ENCODE measurements at places on chromosomes 4 and X.

- DNase-seq, result no peak
Observed at GRCh38 chrX:71955530-71956120, 45.0 kb downstream of the NHSL2 start.

DNA sequence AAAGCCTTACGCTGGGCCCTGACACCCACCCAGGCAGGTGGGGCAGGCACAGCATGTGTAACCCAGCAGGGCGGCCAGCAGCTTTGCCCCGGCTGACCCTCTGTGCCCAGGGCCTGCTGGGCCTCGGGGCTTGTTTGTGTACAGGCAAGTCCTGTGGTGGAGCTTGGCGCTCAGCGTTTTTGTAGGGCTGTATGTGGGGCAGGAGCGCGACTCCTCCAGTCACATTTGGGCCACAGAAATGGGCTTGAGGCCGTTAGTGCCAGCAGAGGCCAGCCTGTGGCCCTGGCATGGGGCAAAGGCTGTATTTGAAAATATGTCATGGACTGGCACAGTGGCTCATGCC, 14.7 kb upstream of the HGFAC start:
- DNase-seq, result no peak

GRCh38 chrX:153340111-153340510, 6.2 kb downstream of the ZNF275 start:
- DNase-seq, result no peak

DNA sequence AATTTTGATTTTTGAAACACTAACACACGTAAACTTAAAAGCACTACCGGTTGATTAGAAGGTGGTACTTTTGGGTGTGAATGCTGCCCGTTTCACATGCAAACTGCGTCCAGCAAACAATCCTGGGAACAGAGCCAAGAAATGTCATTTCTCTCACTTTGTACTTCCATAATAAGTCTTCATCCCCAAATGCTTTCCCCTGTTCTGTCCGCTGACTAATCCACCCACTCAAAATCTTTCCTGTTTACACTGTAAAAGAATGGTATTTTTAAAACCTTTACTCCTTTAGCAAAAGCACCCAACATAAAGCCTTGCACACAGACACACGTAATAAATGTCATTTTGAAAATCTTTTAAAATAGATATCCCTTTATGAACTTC, 39.1 kb upstream of the PDLIM5 start:
- no peak for DNase-seq

DNA sequence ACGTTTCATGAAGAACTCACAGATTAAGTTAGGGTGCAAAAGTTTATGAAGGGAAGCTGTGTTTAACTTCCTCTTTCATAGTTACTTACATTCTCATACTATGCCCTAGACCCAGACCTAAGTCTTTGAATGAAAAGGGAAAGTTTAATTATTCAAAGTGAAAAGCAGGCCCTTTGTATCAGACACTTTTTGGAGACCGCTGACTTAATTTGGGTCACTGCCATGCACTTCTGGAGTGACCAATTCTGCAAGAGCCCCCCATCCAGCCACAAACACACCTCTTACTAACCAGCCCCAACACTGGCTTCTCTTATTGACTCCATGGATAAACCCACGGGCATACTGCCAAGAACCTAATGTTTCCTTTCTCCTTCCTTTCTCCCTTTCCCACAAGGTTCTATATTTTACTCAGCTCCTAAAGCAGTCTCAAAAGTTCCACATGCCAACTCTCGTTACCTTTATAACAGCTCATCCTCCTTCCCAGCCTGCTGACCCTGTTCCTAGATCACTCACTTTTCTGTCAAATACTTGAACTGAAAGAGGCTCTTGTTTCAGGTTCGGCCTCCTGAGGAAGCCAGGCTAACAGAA, 34.5 kb downstream of the ABCE1 start:
- DNase-seq, result no peak

DNA sequence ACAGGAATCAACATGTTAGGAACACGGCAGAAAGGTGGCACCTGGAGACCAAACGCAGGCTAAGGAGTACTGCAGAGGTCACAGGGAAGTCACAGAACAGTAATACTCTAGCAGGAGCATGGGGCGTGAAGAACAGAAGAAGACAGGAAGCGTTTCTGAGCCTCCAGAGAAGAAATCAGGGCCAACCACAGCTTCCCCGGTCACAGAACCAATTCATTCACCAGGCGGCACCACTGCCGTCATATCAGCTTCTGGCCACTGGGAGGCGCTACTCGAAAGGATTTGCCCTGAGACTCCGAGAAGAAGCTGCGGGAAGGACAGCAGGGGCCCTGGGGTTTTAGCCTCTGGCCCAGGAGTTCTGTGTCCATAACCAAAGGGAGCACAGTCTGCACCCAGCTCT, 78.0 kb upstream of the DRD5 start:
- peak; percentile 56 for DNase-seq

GRCh38 chrX:111376897-111377578, 35.0 kb downstream of the DCX start:
- no peak for DNase-seq

- no peak for DNase-seq
Observed at GRCh38 chrX:140034916-140035315, 69.6 kb upstream of the CXorf66 start.

GRCh38 chr4:18816228-18816895, 794.8 kb upstream of the LCORL start:
- DNase-seq, result no peak

DNA sequence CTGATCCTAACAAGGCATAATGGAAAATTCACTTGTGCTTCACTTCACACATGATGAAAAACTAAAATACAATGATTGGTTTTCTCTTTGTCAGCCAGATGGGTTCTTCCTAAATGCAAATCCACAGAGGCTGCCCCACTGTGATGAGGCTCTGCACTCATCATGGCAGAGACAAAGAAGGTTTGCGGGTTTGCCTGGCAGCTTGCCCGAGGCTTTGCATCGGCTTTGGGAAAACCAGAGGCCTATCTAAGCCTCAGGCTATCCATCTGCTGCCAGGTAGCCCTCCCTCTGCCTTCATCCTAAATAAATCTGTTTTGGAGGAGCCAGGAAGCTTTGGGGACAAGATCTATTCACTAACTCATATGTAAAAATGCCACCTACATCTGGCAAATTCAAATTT, 244.2 kb downstream of the PACRGL start:
- no peak for DNase-seq

DNA sequence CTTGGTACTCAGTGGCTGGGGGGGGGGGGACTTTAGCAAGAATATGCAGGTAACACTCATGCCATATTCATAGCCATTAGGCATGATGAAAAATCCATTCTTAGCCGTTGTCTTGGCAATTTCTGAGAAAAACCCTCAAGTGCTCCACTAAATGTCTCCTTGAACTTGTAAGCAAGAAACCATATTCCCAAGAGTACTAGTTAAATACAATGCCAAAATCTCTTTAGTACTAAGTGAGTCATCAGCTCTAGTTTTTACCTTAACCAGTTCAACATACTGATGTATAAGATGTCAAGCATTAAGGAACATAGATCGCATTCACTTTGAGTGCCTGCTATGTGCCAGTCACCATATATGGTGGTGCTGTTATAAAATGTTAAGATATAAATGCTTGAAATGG, 27.5 kb downstream of the UBE2D3 start:
- DNase-seq, result no peak

GRCh38 chr4:185016946-185017758, 1.1 kb upstream of the HELT start:
- DNase-seq, result no peak

- peak; percentile 99 for DNase-seq
Observed at GRCh38 chrX:386768-387575, at the start of gene PPP2R3B. Gene PPP2R3B (minus strand): TSS chrX:386907. CDS start chrX:386691, 216 bp downstream.

DNA sequence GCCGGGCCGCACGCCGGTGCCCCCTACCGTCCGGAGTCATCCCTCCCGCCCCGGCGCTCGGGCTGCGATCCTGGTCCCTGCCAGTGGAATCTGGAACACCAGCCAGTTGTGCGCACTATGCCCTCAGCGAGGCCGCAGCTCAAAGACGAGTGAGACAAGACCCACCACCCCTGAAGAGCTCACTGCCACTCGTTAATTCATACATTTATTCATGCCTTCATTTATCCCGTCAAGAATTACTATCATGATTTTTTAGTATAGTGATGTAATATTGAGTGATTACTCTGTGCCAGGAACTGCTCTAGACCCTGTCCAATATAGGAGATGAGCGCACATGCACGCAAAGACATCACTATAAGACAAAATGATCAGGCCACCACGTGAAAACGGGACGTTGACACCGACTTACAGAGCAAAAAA, 247 bp upstream of the PPA2 start:
- DNase-seq, result no peak

DNA sequence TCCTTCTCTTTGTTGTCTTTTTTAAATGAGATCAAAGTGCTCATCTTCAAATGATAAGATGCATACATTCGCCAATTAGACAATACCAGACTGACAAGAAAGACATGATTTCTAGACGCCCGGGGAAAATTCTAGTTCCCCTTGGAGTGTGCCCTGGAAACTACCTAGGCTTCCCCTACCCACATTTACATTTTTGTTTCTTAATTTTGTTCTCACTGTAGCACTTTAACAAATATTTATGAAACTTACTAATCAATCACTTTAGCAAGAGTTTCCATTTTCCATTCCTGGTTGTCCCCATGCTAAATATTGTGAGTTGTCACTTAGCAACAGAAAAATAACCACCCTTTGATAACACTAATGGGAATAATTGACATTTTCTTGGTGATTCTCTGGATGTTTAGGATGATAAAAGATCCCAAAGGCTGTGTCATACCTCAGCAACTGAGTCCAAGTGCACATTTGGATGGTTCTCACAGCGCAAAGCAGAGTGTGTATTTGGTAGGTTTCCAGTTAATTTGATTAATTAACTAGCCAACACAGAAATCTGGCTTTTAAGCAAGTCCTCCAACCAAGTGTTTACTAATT, 69.6 kb downstream of the FGFBP1 start:
- no peak for DNase-seq

GRCh38 chr4:82553020-82553419, 8.8 kb downstream of the TMEM150C start:
- no peak for DNase-seq

DNA sequence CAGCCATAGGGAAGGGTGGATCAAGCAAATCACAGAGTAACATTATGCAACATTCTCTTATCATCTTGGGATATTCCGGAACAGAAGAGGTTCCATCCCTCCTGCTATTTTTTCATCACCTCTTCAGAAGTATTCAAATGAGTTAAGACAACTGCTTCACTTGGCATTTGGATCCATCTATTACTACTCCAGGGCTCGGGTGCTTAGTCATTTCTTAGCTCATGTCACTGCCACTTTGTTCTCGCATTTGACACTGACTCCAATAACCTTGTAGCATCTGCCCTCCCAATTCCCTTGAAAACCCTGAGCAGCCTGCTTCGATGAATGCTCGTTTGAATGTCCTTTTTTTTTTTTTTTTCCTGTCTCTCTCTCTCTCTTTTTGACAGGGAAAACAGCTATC, 114.9 kb downstream of the PPARGC1A start:
- no peak for DNase-seq

DNA sequence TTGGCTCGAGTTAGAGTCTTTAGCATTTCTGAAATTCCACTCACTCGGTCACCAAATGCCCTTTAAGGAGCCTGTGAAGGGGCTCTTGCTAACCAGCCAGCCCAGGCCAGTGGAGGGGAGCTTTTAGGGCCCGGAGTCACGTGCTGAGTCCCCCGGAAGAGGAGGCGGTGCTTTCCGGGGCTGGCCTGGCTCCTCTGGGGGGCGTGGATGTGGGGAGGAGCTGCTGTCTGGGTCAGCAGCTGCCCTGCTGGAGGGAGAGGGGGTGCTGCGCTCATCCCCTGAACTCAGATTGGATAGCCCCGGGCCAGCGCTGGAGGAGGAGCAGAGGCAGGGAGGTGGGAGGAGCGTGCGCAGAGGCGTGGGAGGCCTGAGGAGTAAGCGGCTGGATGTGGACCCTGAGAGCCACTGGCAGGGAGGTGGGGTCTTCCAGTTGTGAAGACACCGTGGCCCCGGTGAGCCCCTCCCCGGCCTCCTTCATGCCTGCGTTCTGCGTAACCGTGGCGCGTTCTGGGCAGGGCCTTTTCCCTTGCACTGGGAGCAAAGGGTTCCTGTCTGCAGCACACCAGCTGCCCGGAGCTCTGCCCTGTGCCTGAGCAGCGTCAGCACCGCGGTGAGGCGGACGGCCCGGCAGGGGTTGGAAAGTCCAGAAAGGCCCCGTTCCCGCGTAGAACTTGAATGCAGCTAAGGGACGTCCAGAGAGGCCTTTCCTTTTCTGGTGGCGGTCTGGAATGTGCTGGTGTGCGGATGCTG, 19.7 kb downstream of the MAEA start:
- peak; percentile 40 for DNase-seq

- no peak for DNase-seq
Observed at GRCh38 chr4:121938282-121939092, 13.4 kb downstream of the TRPC3 start.

DNA sequence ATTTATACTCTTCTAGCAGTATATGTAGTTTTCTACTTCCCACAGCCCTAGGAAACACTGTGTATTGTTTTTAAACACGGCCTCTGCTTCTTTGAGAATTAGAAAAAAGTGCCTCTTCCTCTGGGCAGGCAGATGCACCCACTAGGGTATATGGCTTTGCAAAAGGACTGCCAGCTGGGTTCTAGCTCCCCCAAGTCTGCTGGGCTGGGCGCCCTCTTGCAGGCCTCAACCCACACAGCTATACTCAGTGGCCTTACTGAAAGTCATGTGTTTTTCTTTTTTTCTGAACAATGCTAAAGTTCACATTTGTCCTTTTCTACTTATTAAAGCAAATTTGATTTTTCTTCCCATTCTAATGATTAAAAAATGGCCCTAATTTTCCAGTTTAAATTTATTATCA, 35.5 kb upstream of the BMPR1B start:
- no peak for DNase-seq

DNA sequence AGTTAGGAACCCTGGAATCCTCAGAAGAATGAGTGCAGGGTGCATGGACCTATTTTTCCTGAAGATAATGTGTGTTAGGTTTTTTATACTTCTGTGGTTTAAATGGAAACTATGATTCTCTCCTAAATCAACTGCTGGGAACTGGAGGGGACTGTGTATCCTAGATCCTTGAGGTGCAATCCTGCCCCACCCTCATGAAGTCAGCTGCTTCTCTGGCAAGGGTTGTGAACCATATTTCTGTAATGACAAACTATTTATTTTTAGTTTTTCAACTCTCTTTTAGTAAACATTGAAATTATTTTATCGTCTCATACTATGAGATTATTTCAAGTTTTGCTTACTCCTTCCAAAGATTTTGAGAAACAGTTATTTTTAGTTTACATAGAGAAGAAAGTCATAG, 25.8 kb upstream of the VEGFC start:
- DNase-seq, result no peak

GRCh38 chrX:63743596-63743995, 41.4 kb downstream of the ARHGEF9 start:
- no peak for DNase-seq

GRCh38 chrX:40273356-40274050, 175.7 kb upstream of the BCOR start:
- no peak for DNase-seq

DNA sequence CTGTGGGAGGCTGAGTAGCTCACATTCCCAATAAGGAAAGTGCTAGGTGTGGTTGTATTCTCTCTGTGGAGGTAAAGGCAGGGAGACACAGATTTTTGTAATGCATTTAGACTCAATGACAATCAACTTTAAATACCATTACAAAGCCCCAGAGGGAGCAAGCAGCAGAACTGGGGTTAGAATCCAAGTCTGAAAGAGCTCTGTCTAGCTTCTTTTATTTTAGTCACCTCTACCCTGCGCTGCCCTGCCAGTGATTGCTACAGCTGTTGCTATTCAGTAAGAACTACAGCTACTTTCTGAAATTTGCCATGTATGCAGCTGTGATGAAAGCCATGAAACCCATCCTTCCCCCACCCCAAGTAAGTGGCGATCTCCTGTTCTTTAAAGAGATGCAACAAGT, 22.5 kb downstream of the SLC39A8 start:
- no peak for DNase-seq
